Fibroblast of skin of abdomen (primary cell): ENCODE measurements at places on chromosomes 3 and 15.

DNA sequence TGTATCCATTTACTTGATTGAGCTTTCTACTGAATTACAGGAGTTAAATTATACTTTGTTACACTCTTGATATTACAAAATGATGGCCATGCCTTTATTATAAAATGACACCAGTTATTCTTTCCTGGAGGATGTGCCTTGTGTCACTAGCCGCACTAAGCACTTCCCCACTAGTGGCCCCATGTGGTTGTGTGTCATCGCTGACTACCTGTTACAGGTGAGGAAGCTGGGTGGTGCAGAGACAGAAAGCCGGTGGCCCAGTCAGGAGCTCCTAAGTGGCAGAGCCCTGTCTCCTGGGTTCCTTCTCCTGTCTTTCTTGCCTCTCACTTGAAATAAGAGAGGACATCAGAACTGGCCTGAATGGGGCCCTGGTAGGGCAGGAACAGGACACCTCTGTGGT is 96.8 kb downstream of the IGF1R start:
- no peak for DNase-seq

DNA sequence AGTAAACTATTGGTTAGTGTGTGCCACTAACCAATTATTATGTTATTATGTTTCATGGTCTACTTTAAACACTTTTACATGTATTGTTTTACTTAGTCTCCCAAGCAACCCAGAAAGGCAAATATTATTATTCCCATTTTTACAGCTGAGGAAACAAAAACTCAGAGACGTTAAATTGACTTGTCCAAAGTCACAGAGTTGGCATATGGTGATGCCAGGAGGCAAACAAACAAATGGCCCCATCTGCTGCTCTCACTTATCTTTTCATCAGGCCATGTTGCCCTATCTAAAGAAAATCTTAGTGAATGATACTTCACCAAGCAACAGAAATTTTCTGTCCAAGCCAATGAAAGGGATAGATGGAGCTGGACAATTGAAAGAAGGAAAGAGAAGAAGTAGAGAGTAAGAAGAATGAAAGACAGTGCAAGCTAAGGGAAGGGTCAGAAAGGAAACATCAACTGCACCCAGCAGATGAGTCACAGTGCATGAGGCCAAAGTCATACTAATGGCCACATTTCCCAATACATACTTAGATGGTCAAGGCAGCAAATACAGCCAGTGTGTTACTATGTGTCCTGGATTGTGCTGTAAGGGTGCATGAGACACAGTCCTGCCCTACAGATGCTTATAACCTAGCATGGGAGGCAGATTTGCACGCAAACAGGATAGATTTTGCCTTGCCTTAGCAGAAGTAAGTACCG is 266.9 kb downstream of the KCNMB2 start:
- DNase-seq, result no peak

GRCh38 chr3:141368925-141369794 is 856 bp downstream of the ZBTB38 start:
- peak; percentile 68 for DNase-seq

GRCh38 chr15:40697916-40698315 is 2.9 kb downstream of the RAD51 start:
- DNase-seq, result no peak

DNA sequence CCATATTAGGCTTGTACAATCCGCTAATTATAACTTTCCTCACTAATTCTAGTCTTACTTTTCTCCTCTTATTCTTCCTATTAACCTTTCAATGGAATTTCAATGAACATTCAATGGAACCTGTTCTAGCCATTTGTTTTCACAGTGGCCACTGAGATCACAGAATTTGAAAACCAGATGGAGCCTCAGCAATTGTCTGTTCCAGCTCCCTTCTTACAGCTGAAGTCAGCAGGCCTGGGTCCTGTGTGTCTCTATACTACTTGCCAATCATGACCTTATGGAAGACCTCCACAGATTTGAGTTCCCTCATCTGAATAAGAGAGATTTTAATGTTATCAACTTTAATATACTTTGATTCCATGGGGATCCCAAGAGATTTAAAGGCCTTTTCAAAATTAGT is 36.6 kb downstream of the TJP1 start:
- no peak for DNase-seq

DNA sequence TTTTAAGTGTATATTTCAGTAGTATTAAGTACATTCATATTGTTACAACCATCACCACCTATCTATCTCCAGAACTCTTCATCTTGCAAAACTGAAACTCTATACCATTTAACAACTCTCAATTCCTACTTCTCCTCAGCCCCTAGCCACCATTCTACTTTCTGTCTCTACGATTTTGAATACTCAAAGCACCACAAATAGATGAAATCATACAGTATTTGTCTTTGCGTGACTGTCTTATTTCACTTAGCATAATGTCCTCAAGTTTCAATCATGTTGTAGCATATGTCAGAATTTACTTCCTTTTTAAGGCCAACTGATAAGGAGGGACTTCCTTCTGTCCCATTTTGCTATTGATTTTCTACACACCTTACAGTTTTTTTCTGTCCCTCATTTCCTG is 593.3 kb downstream of the FHIT start:
- DNase-seq, result no peak

GRCh38 chr15:92510163-92510882 is 116.6 kb downstream of the ST8SIA2 start:
- peak; percentile 67 for DNase-seq

- peak; percentile 66 for DNase-seq
Measured at GRCh38 chr15:36601497-36601932, 22.1 kb downstream of the CDIN1 start.

- DNase-seq, result no peak
Measured at GRCh38 chr3:9951598-9951961, 628 bp downstream of the PRRT3 start.

DNA sequence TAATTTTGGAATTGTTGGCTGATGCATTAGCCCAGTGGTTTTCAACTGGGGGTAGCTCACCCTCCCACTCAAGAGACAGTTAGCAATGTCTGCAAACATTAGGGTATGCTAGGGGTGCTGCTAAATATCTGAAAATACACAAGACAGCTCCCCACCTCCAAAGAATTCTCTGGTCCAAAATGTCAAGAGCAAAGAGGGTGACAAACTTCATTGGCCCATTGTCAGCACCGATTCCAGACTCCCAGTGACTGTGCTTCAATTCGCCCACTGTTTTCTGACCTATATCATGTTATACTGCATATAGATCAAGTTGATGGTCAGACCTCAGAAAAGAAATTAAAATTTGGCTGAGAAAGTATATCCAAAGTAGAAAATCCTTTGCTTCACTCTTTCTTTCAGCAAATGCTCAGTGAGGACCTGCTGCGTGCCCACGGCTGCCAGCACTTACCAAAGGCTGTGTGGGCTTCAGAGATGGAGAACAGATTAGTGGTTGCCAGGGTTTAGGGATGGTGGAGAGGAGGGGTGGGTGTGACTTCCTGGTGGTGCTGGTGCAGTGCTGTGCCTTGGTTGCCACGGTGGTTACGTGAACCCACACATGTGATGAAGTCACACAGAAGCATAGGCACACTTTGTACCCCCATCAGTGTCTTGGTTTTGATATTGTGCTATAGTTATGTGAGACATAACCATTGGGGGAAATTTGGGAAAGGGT is 204.0 kb downstream of the PLCL2 start:
- no peak for DNase-seq

- no peak for DNase-seq
Measured at GRCh38 chr3:149470381-149470780, 4.1 kb upstream of the TM4SF4 start.

- DNase-seq, result no peak
Measured at GRCh38 chr3:160126051-160126450, 99.2 kb upstream of the C3orf80 start.

DNA sequence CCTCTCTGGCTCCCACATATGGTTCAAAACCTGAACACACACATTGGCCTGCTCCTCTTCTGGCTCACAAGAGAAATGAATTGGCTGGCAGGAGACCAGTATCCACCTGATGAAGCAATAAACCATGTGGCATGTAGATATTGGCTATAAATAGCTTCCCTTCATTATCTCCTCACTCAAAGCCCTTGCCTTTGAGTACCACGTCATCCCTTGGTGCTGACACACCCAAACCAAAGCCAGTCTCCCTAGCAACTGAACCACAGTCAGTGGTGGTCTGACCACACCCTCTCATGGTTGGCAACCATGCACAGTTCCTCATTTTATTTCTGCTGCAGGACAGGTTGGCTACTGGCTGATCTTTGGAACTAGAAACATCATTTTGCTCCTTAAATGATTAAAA is 98.8 kb downstream of the ZNF621 start:
- no peak for DNase-seq

DNA sequence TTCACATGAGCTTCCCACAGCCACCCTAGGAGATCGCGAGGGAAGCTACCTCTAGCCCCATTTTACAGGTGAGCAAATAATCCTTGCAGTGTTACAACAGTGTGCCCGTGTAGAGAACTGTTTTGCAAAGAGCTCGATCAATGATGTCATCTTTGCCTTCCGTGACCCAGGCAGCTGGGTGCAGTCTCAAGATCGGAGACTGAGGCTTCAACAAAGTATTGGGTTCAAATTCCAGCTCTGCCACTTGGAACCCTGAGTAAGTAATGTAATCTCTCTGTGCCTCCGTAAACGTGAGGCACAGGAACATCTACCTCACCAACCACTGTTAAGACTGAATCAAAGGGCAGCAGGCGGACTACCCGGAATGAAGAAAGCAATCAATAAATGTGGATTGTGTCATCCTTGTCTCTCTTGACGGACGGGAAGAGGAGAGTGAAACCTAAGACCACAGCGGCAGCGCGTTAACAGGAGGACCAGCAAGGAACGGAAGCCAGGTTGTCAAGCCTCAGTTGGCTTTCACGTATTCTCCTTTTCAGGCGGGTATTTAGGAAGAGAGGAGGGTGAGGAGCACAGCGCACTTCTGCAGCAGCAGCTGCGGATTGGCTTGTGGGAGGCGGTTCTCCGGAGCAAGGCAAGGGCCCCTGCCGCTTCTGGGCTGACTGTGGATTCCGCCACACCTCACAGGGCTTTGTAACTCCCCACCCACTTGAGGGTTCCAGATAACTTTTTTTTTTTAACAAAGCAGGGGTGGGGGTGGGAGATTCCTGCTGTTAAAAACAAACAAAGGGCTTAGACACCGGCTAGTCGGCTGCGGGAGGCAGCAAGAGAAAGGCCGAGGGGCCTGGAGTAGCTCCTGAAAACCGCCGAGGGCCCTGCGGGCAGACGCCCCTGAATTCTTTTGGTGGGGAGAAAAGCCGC is 1.5 kb upstream of the SMAD3 start:
- DNase-seq, result no peak

DNA sequence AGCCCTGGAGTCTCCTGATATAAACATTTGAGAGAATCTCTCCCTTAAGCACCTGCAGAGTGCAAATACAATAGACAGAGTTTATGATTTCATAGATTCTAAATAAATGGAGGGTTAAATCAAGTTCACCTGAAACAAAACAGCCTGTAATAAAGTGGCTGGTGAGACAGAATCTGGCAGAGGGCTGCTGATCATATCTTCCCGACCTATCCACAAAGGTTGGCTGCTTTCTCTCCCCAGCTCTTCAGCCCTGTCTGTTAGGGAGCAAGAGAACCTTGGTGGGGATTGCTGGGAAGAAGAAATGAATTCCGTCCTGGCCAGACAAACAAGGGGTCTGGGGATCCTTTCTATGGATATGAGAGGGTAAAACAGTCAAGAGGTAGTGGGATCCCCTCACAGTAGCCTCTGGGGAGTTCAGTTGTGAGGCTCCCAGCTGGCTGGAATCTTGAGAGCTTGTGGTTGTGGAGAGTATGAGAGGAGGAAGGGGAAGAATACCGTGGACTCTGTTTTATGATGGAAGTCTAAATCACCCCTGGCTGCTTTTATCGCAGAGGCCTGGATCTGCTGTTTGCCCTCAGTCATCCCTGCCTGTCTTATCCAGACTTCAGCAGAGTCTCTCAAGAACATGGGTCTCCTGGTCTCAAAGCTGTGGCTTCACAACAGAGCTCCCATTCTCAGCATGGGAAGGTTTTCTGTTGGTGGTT is 451.3 kb downstream of the NTRK3 start:
- DNase-seq, result no peak

- no peak for DNase-seq
Measured at GRCh38 chr3:58325525-58325992, 7.1 kb upstream of the PXK start.

DNA sequence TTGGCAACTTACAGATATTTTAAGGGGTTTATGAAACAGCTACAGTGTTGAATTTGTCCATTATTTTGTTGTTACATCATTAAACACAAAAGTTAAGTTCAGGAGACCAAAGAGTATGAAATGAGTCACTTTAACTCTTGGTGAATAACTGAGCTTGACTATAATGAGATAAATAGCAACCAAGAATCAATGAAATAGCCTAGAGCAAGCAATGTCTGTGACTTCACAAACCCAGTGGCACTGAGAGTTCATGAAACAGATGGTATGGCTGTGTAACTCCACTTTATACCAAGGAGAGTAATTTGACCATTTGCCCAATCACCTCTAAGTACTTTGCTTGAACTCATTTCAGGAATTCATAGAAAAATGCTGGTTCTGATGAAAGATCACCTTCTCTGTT is 169.6 kb upstream of the GADL1 start:
- DNase-seq, result peak; percentile 13

- no peak for DNase-seq
Measured at GRCh38 chr3:101104321-101104720, 111.1 kb upstream of the ABI3BP start.

DNA sequence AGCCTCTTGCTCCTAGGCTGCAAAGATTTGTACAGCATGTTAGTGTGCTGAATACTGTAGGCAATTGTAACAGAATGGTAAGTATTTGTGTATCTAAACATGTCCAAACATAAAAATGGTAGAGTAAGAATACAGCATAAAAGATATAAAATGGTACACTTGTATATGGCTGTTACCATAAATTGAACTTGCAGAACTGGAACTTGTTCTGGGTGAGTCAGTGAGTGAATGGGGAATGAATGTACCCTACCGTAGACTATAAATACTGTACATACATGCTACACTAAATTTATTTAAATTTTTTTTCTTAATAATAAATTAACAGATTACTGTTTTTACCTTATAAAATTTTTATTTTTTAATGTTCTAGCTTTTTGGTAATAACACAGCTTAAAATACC is 858.7 kb downstream of the ROBO2 start:
- no peak for DNase-seq

DNA sequence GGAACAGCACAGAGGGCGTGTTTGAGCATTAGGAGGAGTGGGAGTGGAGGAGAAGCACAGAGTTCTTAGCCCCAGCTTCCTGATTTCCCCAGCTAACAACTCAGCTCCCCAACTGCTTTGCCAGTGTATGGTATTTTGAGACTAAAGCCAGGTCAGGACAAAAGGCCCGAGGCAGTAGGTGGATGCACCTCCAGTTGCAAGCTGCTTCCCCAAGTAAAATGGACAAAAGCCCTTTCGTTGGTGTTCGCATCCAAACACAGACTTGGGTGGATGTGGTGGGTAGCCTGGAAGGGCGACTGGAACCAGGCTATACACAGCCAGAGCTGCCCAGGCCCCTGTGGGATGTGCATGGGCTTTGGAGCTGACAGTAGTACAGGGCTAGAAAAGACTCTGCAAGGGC is 12.3 kb upstream of the EHD4 start:
- DNase-seq, result no peak
